ENCODE measurements at places on chromosomes 3 and 15. TPM values are rescaled to one million over a fixed set of nuclear protein-coding genes. Genes with fewer than 3 reads are reported as not detected.

DNA sequence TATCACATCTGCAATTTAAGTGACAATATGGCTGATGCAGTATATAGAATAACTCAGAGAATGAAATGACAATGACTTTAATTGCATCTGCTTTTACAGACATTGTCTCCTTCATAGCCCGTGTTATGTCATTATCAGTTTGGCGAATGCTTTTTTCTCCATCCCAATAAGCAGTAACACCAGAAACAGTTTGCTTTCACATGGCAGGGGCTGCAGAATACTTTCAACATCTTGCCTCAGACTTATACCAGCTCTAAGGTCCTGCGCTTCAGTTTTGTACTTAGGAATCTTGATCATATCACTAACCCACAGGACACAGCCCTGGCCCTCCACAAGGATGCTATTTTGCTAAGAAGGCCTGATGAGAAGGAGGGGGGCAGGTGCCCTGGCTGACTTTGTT, 49.9 kb upstream of the SPESP1 start:
- no peak for DNase-seq

GRCh38 chr15:75452865-75453702, 1.6 kb upstream of the SIN3A start:
- DNase-seq = peak; percentile 34

GRCh38 chr3:128550113-128550440, 57.1 kb upstream of the GATA2 start:
- no peak for DNase-seq

DNA sequence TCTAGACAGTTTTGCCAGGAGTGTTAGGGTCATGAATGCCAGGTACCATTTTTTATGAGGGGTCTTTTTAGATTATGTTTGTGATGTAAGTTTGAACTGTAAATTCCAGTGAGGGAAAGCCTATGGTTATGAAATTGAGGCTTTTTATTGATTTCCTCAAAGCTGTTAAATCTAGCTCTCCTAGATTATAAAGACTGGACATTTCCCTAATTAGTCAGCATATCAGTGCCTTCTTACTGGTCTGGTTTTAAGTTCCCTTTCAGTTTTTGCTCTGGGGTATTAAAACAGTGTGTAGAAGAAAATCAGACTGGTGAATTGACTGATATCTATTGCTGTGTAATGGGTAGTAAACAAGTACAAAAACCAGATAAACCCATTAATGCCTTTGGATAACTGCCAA, 39.2 kb downstream of the LRRC49 start:
- no peak for DNase-seq

DNA sequence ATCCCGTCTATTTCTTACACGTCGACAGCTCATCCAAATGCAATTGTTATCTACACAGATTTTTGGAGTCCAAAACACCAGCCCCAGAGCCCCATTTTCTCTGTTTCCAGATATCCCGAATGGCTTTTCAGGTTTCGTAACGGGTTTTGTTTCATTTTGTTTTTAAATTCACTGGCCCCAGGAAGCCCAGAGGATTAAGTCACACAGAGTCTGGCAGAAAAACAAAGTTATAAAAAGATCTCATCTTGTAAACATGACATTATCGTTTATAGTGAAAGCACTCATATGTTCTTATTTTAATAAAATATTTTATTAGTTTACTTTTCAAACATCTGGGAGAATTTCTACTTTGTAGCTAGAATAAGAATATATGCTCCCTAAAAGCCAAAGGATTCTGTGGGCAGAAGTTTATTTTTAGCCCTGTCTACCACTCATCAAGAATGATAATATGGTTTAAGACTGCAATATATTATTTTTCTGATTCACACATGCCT, 149.3 kb upstream of the SLC2A2 start:
- DNase-seq = no peak

GRCh38 chr3:113847664-113848461, 9.3 kb downstream of the GRAMD1C start:
- DNase-seq = no peak

Gene SPESP1
- total RNA-seq = not detected

All from neural crest cell (in vitro differentiated cells).